ENCODE measurements at places on chromosomes 1 and 21. TPM values are rescaled to one million over a fixed set of nuclear protein-coding genes. Genes with fewer than 3 reads are reported as not detected.

DNA sequence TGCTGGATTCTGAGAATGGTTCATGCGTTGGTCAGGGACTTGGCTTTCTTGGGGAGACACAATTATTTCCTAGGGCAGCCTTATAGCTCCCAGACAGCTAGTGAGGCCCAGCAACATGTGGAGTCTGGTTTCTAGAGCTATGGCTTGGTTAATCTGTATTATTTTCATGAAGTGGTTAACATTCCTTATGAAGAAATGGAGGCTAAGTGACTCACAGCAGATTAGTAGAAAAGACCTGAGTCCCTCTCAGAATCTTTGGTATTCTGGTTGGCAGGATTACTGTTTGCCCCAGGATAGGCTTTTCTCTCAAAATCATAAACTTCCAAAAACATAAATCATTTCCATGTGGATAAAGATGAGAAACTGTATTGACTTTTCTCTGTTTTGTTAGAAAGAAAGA lies 42.3 kb downstream of the DUSP10 start:
- no peak for DNase-seq

DNA sequence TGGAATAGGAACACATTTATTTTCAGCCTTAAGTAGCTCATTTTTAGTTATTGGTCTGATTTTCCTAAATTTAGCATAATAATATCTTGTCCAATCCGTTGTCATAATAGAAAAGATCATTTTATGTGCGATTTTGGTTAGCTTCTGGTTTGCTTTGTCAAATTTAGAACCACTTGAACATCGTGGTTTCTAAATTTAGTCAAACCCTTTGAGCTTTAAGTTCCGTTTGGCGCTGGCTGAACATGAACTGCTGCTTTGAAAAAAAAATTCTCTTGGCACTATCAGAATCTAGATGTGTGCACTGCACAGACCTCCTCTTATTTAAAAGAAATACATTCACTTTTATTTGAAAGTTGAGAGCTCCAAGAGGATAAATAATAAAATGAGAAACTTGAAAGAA lies 370.6 kb downstream of the PTPRC start:
- no peak for DNase-seq

DNA sequence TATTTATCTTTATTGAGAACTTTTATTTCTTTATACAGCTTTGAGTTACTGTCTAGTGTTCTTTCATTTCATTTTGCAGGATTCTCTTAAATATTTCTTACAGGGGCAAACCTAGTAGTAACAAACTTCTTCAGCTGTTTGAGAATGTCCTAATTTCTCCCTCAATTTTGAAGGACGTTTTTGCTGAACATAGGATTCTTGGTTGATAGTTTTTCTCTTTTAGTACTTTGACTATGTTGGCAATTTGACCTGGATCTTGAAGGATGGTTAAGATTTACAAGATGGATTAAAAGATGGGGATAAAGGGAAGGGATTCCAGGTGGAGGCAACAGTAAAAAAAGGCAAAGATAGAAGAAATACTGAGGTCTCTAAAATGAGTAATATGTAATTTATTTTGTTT lies 38.9 kb downstream of the XPR1 start:
- DNase-seq: no peak

- DNase-seq: no peak
Observed at GRCh38 chr1:56551691-56552090, 27.7 kb downstream of the PLPP3 start.

DNA sequence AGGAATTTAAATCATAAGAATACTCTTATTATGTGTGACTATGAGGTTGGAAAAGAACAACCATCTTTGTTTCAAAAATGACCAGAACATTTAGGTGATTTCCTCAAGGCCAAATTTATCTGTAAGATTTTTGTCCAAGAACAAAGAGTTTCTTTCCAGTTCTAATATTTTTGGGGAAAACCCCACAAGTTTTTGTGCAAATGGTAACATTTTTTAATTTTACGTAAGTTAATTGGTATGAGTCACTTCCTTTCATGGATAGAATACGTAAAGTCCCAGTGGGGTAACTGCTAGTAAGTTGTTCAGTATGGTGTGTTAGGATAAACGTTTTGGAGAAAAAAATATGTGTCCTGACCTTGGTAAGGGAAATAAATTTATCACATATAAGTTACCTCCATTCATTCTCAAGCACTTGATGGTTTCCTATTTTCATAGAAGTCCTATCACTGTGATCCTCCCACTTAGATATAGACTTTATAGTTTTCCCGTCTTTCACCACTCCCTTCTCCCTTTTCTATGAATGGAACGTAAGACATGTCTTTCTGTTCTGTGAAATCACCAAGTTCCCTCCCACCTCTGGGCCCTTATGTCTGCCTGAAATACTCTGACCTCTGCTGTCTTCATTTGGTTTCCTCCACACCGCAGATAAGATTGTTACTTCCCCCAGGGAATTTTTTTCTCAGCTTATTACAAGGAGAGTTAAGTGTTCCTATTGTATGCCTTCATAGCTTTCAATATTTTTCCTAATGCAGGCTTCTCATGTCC lies 34.9 kb upstream of the TSNAX start:
- DNase-seq: no peak

- no peak for DNase-seq
Observed at GRCh38 chr1:54928327-54928726, 41.3 kb upstream of the DHCR24 start.

DNA sequence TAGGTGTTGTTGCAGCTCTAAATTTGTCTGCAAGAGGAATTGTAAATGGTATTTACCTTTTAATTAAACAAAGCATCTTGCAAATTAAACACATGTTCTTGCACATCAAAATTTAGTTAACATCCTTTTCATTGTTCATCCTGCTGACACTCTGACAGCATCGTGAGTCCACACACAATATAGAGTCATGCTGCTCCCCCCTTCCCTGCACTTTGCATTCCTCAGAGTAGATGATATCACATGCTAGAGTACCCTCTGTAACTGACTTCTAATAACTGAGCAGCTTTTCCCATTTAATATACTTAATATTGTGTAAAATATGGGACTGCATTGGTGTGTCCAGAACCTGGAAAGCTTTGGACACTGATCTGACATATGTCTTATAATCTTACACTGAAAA lies 138.8 kb upstream of the DPYD start:
- DNase-seq: no peak

ANGPTL7 gene
- polyA plus RNA-seq: not detected

HUNK gene
- 0.48 TPM for polyA plus RNA-seq

TCP10L gene
- polyA plus RNA-seq: 0.19 TPM

ZNF691 gene
- polyA plus RNA-seq: 5.6 TPM
